ENCODE measurements at places on chromosomes 7 and 10.

- no peak for DNase-seq
Measured at GRCh38 chr7:1645071-1645409, 25.0 kb upstream of the ELFN1 start.

- DNase-seq: no peak
Measured at GRCh38 chr7:50824882-50825281, 42.2 kb upstream of the GRB10 start.

DNA sequence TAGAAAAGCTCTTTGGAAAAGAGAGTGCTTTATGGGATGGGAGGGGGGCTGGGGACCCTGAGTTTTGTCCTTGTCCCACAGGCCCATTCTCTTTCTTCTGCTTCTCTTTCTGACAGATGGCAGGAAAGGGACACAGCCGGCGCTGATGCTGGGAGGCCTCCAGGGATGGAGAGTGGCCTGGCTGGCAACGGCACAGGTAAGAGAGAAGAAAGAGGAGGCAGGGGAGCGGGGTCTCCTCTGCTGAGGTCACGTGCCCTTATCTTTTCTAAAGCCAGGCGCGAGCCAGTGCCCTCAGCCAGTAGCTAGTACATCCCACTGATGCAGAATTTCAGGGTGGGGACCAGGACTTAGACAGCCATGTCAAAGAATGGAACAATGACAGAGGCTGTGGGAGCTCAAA lies 9.2 kb downstream of the ZNF775 start:
- no peak for DNase-seq

DNA sequence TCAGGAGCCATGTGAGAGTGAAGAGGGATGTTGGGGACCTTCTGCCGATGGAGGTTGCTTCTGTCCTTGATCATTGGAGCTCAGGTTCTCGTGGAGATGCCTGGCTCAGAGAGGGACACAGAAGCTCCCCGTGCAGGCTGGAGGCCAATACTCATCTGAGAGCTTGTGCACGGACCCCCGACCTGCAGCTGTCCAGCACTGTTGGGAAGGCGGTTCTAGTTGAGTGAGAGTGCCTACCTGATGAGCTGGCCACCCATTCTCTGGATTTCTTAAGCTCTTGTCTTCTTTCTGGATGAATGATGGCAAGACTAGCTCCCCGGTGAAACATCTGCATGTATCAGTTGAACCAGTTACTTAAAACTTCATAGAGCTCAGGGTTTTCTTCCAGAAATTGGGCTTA lies 247.6 kb upstream of the MKI67 start:
- no peak for DNase-seq

DNA sequence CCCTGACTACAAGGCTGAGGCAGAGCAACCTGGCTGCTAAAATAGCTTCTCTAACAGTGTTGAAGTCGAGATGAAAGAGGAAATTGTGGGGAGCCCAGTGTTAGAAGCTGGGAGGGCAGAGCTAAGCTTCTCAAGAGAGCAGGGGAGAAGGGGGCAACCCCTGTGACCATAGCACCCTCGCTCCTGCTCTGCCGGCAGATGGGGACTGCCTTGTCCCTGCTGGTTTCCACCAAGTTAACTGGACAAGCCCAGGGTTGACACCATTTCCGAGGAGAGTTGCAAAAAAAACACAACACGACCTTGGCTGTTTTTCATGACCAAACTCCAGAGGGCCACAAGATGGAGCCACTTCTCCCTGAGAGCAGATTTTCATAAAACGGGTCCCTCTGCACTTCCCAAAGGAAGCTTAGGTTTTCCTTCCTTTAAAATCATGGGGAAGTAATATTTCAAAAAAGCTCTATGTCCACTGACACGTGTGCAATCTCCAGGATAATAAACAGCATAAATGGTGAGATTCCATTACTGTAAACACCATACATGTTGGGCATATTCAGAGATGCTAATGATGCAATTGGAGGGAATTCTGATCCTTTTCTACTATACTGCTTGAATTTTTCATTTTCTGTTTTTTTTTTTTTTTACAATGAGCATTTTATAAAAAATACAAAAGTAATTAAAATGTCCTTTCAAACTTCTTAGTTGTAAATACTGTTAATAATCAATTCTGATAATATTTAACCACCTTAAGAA lies 140.4 kb downstream of the PIP4K2A start:
- peak; percentile 13 for DNase-seq

DNA sequence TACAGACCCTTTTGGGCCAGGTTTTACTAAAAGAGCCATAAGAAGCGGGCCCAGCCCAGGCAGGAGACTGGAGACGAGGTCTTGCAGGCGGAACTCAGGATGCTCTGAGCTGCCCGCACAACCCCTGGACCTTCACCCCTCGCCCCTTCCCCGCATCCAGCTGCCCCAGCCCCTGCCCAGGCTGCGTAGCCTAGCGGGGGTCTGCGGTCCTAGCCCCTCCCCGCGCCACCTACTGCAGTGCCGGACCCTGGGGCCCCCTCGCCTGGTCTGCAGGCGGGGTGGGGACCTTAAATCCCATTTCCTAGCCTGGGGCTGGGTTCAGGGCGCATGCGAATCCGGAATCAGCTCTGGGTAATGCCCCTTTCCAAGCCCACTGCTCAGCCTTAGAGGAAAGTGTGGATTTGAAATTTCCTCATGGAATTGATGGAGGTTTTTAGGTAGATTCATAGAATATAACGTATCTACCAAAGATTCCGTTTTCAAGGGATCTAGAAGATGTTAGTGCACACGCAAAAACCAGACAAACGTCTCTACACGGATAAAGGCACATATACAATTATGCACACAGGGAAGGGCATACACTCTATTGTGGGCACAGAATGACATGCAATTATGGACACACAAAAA lies 546 bp upstream of the HOXA3 start:
- no peak for DNase-seq

DNA sequence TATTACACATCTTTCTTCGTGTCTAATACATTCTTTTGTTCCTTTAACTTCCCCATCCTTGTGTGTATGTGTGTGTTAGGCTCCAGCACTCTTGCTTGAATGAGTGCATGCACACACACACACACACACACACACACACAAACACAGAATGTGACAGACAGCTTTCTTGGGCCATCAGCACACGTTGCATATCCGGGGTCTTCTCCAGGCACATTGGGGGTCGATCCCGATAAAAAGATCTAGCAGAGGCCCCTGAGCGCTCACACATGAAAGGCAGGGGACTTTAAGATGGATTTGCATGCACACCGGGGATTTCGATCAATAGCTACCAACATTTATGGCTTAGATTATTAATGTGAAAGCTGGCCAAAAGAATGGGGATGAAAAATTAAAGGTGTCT lies 4.5 kb downstream of the SKIDA1 start:
- no peak for DNase-seq

GRCh38 chr7:91832493-91833045 lies 47.9 kb downstream of the MTERF1 start:
- DNase-seq: no peak

DNA sequence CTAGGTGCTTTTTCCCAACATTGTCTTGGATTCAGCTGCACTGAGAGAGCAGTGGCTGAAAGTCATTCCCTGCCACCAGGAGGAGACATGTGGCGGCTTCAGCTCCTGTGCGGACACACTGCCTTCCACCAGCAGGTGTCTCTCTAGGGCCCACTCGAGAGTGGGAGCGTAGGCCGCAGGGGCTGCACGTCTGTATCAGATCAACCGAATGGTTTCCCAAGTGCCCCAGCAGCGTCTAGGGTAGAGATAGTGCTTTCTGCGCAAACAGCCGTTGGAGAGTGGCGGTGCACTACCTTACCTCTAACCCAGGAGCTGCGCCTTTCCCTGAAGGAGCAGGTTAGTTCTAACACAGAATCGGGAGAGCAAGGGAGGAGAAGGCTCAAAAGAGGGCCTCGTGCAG lies 31.7 kb downstream of the PAPOLB start:
- peak; percentile 26 for DNase-seq

DNA sequence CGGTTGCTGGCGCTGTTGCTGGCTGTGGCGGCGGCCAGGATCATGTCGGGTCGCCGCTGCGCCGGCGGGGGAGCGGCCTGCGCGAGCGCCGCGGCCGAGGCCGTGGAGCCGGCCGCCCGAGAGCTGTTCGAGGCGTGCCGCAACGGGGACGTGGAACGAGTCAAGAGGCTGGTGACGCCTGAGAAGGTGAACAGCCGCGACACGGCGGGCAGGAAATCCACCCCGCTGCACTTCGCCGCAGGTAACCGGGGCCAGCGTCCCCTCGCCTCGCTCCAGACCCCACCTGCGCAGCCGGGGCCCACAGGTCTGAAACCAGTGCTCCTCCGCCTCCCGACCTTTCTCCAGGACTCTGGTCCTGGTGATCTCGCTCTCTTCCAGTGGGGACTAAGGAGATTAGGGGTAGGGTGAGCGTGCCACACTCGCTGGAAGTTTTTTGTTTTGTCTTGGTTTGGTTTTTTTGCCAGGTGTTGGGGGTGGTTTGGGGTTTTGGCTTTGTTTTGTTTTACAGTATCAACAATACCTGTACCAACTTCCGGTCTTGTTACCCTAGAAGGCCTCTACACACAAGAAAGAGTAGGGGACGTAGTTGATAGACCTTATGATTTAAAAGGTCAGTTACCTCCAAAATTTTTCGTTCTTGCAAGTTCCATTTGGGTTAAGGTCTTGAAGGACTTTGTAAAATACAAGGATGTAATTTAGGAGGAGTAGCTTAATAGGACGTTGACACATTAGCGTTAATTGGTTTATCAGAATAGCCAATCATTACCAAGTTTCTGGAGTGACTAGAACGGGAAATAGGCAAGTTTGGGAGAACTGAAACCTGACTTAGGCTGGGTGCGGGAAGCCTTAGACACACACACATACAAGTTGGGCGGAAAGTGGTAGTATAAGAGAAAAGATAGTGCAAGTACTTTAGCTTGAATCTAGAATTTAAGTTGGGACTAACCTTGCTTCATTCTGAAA lies 704 bp downstream of the TNKS2 start:
- DNase-seq: peak; percentile 41

GRCh38 chr7:50273870-50274269 lies 30.6 kb upstream of the IKZF1 start:
- DNase-seq: no peak

DNA sequence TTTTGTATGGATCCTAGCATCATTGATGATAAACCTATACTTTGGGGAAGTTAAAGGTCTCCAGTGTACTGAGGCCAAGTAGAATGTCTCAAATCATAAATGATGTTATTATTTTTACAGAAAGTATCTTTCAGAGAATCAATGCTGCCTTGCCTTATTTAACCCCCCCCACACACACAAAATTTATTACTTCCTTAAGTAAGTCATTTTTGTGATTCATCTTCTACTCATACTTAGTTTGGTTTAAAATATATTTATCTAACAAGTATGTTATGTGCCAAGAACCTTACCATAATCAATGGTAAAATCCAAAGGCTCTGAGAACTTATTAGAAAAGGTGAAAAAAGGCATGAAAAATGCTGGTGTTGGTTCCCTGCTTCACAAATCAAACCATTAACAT lies 18.8 kb upstream of the CLDN12 start:
- DNase-seq: no peak

DNA sequence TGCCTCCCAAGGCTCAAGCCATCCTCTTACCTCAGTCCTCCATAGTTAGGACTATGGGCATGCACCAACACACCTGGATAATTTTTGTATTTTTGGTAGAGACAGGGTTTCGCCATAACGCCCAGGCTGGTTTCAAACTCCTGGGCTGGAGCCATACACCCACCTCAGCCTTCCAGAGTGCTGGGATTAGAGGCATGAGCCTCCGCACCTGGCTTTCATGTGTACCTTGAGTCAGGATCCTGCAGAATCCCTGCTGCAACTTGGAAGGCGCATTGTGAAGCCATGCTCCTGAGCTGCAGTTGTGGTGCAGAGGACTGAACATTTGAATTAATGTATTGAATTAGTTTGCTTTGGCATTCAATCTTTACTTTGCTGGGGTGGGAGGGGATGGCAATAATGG lies 29.4 kb upstream of the NMT2 start:
- no peak for DNase-seq

DNA sequence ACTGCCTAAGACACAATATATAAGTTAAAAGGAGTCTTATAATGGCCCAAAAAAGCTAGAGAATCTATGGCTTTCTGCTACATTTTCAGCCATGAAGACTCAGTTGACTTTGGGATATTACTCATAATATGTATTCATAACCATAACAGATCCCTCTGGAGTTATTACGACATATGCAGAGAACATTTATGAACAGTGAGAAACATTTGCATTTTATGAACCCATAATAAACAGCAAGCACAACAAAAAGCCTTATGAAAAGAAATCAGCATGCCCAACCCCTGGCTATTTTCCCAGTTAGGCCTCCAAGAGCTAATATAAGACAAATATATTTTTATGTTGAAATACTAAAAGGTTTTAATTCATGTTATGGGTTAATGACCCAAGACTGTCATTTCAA lies 52.4 kb downstream of the ARMH3 start:
- no peak for DNase-seq

DNA sequence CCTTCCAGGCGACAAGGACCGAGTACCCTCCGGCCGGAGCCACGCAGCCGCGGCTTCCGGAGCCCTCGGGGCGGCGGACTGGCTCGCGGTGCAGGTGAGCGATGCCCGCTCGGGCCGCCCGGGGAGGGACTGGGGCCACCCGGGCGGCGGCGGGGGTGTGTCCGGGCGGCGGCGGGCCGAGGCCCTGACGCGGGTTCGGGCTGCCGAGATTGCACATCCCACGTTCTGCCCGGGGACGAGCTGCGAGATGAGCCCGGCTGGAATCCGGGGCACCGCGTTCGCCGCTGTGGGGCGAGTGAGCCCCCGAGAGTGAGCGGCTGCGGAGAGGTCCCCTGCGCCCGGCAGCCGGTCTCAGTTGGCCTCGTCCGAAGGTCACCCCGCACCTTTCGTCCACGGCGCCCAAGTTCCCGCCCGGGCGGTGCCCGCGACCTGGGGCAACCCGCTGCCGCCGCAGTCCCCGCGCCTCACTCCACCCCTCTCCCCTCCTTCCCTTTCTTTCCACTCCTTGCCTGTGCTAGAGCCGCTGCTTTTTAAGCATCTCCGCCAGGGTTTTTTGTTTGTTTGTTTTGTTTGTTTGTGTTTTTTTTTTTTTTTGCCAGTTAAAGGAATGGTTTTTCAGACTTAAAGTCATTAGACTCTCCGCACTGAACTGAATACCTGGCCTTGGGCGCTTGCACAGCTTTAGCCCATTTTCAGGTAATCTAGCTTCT lies 515 bp downstream of the RALA start:
- DNase-seq: no peak

GRCh38 chr7:39069031-39069430 lies 91.3 kb downstream of the POU6F2 start:
- no peak for DNase-seq

All from T-helper 1 cell (primary cell).